Fibroblast of skin of abdomen (primary cell): ENCODE measurements at places on chromosomes 13 and 19.
A peak's percentile ranks its signal among the peaks of the same experiment; 100 is the strongest.

GRCh38 chr19:44847144-44848035 is 1.3 kb downstream of the NECTIN2 start:
- DNase-seq = peak; percentile 42

DNA sequence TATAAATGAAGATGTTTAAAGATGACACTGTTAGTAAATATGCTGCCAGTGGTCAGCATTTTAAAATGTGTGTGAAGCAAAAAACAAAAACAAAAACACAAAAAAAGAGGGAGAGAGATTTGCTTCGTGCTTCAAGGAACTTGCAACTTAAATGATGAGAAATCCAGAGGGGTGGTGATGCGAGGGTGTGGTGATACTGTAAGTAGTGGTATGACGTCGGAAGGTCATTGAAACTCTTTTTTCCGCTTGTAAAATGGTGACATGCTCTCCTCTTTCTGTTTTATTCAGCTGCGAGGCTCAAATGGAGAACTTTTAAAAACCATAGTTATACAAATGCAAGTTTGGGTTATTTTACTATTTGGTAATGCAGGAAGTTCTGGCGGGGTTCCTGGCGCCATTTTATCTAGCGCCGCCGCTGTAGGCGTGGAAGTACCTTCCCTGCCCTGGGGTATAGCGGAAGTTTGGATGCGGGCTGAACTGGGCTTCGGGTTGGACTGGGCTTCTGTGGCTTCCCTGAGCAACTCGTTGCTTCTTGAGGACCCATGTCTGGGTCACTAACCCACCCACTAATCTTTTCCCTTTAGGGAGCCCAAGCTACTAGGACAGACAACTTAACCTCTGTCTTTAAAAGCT is 34.8 kb downstream of the DGKH start:
- DNase-seq = no peak

GRCh38 chr13:48655291-48655690 is 1.6 kb downstream of the CYSLTR2 start:
- DNase-seq = no peak

DNA sequence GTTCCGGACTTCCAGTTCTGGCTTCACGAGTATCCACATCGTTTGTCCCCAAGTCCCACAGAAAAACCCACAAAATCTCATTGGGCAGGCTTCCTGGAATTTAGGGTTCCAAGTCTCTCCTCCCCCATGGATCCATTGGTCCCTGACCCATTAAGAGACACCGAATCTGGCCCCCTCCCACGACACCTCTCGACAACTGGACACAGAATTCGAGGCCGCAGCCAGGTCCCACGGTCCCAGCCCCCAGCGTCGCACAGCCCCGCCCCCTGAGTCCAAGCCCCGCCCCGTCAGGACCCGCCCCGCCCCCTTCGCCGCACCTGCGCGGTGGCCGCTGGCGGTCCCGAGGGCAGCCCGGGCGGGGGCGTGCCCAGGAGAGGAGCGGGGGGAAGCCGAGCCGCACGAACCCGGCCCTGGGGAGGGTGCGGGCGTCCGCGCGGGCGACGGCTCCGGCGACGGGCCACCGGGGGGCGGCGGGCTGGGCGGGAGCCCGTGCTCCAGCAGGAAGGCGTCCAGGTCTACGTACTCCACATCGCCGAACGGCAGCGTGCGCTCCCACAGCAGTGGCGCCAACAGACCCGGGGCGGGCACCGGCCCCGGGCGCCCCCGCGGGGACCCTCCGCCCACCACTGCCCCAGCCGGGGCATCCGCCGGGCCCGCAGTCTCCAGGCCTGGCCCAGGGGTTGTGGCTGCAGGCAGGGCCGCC is 1.8 kb downstream of the DBP start:
- DNase-seq = peak; percentile 43

DNA sequence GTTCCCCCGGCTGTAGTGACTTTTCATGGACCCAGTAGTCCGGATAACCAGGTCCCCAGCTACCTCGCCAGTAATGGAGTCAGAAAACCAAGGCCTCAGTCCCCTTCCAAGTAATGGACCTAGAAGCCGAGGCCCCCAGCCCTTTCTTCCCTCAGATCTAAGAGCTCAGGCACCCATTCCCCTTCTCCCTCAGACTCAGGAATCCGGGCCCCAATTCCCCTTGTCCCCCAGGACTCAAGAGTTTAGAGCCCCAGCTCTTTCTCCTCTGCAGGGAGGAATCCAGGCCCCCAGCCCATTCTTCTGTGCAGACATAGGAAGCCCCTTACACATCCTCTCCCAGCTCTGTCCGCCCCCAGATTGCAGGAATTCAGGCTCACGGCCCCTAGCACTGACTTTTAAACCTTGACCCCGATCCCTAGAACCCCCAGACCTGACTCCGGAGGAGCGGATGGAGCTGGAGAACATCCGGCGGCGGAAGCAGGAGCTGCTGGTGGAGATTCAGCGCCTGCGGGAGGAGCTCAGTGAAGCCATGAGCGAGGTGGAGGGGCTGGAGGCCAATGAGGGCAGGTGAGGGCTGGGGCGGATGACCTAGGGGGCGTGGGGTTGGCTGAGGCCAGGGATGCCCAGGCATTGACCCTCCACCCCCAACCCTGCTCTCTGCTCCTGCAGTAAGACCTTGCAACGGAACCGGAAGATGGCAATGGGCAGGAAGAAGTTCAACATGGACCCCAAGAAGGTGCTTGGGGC is 938 bp downstream of the CYTH2 start:
- DNase-seq = no peak

DNA sequence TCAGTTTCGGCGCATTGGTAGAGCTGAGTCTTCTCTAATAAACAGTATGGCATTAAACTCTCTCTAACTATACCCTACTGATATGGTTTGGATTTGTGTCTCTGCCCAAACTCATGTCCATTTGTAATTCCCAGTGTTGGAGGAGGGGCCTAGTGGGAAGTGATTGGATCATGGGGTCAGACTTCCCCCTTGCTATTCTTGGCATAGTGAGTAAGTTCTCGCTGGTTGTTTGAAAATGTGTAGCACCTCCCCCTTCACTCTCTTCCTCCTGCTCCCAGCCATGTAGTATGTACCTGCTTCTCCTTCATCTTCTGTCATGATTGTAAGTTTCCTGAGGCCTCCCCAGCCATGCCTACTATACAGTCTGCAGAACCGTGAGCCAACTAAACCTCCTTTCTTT is 682.7 kb upstream of the ARGLU1 start:
- no peak for DNase-seq

GRCh38 chr19:17966550-17967256 is at the start of gene KCNN1:
TSS of gene KCNN1 (plus strand) at chr19:17967107. CDS start at chr19:17973889, 6,782 bp downstream.
- no peak for DNase-seq
